ENCODE measurements at places on chromosomes 11 and 22.

DNA sequence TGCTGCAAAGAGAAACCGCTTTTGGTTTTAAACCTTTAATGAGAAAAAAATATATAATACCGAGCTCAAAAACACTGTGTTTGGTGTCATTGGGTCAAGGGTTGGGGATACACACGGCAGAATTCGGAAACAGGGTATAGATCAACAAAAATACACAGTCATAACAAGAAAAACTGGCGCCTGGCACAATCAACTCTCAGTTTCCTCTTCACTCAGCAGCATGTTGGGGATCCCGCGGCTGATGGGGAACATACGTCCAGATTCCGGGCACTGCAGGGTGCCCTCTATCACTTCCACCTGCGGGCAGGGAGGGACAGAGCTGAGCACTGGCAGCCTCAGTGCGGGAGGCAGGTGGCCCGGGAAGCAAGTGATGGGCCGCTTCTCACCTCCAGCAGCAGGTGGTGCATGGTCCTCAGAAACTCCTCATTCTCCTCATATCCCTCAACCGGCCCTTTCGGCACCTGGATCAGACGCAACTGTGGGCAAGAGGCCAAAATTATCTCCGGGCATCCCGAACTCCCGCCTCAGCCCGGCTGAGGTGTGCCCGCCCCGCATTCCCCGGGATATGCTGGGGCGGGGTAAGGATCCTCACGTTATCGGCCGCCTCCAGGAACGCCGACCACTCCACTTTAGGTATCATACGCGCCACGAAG lies 561 bp downstream of the TRMT112 start:
- no peak for DNase-seq

GRCh38 chr11:113188371-113188834 lies 126.0 kb upstream of the TTC12 start:
- DNase-seq: no peak

- DNase-seq: no peak
These were observed 14.2 kb downstream of the TXN2 start for GRCh38 chr22:36467042-36467810.

DNA sequence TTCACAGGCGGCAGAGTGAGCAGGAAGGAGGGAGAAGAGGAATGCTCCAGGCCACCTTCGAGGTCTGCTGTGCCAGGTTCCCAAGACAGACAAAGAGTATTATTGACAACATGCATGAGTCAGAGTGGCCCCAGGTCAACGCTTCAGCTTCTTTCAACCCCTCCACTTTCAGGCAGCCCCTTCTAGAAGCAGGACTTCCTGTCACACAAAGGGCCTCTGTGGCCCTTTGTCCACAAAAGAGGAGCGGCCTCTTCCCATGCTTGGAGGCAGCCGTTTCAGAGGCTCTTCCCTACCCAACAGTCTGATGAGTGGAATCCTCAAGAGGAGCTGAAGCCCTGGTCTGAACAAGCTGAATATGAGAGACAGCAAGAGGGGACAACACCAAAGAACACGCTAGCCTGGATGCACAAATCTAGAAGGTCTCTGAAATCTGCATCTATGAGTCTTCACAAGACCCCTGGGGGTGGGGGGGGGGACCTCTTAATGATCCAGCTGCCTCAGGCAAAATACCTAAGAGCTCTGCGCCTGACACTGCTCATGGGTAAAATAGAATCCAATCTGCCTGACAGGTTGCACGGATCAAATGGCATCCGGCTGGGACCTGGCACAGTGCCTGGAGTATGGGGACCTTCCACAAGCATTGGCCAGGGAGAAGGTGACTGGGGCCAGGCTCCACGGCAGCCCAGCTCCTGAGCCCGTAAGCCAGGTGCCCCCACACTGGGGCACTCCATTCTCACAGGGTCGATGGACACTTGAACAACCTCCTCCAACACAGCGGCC lies 67.5 kb downstream of the PACSIN2 start:
- no peak for DNase-seq

DNA sequence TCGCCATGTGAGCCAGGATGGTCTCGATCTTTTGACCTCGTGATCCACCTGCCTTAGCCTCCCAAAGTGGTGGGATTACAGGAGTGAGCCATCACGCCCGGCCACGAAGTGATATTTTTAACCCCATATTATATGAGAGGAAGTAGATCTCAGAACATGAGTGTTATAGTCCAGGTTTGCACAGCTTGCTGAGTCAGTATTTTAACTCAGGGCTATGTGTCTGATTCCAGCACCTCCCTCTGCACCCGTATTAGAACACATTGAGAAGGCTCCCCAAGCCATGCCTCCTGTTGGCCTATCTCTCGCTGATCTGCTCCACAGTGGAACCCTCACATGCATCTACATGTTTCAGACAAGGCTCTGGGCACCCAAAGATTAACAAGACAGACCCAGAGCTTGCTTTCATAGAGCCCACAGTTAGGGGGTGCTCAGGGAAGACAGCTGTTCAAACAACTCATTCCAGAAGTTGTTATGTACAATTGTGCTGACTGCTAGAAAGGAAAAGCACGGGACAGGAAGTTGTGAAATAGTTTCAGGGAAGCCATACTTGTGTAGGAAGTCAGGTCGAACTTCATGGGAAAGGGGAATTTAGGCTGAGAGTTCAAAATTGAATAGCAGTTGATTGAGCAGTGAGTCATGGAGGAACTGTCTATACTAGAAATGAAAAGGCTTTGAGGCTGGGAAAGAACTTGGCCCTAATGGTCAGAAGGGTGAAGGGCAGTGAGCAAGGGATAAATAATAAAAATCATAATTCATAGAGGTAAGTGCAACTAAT lies 49.3 kb upstream of the CLPB start:
- DNase-seq: no peak

- no peak for DNase-seq
These were observed 55.1 kb downstream of the RTN4R start for GRCh38 chr22:20212754-20213699.

- no peak for DNase-seq
These were observed 23.6 kb downstream of the SLC5A12 start for GRCh38 chr11:26698224-26698623.

DNA sequence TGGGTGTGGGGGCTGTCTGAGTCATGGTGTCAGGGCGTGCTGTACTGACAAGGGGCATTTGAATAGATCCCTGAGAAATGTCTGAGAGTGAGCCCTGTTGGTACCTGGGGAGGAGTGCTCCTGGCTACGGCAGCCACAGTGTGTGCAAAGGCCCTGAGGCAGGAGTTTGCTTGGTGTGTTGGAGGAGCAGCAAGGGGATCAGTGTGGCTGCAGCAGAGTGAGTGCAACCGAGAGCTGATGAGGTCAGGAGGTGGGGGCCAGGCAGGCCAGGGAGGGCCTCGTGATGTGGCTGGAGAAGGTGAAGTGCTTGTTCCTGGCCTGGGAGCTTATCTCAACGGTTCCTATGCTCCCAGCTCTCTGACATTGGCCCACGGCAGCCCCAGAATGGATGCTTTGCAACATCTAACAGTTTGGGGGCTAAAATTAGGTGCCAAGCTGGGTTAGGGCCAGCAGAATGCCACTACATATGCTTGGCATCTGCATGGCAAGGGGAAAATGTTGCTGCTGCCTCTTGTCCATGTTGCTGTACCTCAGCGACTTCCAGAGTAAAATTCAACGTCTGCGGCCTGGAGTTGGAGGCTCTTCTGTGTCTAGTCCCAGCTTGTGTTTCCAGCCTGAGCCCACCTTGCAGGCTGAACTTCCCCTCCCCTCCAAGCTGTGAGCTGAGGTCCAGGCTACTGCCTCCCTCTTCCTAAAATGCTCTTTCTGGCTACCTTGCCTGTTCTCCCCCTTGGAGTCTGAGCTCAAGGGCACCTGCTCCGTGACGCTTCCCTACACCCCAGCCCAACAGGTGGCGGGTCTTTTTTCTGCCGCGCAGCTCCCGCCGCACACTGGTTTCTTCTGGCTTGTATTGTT lies 48.2 kb upstream of the MYEOV start:
- DNase-seq: no peak

DNA sequence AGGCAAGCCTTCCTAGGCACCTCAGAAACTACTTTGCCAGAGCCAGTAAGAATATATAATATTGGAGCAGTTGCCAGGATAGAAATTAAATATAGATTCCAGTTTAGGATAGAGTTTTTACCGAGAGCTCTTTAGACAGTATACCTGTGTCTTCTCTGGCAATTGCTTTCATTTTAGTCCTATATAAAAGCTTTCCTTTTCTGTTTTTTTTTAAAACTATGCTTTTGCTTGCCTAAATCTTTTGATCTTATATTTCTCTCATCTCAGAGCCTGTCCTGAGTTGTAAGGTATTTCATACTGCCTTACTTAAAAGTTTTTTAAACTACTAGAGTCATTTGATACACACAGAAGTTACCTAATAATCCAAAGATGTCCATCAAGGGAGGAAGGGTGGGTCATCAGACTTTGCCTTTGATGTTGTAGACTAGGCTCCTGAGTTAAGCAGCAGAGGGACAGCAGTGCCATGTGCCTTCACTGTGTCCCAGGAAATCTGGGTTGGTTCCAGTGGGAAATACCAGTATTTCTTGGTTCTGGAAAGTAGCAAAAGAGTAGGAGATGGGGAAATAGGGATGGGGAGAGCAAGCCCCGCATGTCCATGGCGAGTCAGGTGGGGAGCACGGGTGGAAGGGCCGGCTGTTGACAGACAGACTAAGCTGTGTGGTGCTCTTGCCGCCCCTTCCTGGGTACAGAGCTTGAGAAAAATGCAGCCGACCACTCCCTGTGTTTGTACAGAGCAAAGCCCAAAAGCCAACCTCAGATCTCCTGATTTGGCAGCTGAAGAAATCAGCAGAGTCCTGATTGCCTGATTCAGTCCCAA lies 11.2 kb downstream of the MCAM start:
- no peak for DNase-seq

DNA sequence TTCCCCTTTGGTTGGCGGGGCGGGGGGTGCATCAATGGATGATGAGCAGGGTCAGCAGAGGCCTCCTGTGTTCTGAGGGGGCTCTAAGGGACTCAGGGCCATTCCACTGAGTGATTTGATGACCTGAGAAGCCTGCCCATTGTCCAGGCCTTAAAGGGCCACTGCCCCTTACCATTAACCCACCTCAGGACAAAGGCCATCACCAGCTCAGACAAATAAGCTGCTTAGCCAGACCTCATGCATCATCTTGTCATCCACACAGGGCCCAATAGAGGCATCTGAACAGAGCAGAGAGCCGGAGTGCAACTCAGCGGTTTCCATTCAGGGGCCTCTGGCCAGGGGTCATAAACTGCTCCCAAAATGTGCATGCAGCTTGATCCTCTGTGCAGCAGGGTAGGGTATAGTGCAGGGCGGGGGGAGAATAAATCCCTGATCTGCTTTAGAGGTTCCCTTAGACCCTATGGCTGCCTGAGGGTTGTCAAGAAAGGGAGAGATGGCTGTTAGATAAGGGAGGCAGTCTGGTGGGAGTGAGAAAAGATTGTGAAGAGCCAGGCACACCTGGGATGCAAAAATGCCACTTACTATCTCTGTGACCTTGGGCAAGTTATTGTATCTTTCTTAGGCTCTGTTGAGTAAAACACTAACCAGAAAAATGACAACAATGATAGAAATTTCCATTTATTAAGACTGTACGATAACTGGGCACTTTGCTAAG lies 375.5 kb upstream of the NARS2 start:
- DNase-seq: peak; percentile 29

DNA sequence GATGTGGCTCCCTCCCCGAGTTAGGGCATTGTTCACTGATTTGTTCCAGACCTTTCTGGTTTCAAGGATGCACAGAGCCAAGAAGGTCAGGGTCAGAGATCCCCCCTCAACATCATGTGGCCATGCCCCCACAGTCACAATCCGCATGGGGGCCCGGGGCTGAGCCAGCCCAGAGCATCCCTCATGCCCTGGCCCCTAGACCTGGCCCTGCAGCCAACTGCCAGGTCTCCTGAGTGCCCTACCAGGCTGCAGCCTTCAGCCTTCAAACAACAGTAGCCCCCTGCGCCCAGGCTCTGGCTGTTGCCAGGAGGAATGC lies 142.4 kb downstream of the CRYBB2 start:
- no peak for DNase-seq

DNA sequence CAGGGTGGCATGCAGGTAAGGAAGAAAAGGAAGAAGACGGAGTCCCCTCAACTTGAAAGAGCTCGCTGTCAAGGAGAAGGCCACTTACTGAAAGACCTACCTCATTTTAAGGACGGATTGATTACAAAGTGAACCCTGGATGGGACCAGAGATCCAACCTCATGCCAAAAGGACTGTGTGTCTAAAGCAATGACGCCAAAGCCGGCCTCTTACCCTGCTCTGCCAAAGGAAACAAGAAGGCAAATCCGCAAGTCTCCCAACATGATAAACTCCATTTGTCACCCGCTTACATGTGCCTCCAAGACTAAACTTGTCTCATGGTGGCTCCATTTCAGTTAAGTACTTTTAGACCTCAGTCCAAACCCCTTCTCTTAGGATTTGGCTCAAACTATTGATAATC lies 148.7 kb upstream of the MTMR2 start:
- DNase-seq: no peak

DNA sequence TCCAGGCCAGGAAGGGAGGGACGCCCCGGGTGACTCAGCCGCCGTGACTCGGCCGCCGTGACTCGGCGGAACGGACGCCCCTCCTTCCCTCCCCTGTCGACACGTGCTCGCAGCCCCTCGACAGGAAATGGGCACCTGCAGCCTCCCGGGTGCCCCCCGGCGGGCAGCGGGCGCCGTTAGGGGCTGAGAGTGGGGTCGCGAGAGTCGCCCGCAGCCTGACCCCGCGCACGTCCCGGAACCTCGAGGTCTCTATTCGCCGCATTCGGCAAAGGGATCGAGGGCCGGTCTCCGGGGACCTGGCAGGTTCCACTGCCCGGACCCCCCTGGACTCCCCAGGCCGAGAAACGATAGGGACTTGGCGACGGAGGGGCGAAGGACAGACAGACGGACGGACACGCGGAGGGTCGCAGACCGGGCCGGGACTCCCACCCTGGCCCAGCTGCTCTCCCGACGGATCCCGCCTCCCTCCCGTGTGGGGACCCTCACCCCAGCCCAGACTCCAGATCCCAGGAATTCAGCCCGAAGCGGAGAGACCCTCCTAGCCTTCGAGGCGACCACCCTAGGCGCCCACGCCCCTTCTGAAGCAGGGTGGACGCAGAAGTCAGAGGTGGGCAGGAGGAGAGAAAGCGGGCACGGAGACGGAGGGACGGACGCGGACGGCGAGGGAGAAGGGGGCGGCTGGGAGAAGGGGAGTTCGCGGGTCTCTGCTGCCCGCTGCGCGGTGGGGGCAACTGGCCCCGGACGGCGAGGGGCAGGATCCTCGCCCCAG lies 648 bp downstream of the FOSL1 start:
- DNase-seq: peak; percentile 48

- no peak for DNase-seq
These were observed 112.8 kb upstream of the C11orf87 start for GRCh38 chr11:109309153-109309552.

GRCh38 chr11:76680518-76681425 lies 10.2 kb upstream of the LRRC32 start:
- peak; percentile 84 for DNase-seq

DNA sequence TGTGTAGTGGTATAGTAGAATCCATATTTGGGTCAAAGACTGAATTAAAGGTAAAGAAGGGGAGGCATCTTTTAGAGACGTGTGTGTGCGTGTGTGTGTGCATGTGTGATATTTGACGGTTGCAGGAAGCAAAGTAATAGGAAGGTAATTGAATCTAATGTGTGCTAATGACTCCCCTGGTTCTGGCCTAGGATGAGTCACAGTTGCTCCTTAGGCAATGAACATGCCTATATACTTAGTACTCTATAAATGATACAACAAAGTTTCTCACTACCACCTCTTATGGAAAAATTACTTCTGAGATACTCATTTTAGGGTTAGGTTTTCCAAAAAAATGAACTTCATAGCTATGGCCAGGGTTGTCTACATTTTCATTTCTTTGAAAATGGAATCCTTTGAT lies 409.6 kb downstream of the GUCY1A2 start:
- no peak for DNase-seq
